ENCODE measurements at places on chromosomes 4 and X.
A peak's percentile ranks its signal among the peaks of the same experiment; 100 is the strongest.

DNA sequence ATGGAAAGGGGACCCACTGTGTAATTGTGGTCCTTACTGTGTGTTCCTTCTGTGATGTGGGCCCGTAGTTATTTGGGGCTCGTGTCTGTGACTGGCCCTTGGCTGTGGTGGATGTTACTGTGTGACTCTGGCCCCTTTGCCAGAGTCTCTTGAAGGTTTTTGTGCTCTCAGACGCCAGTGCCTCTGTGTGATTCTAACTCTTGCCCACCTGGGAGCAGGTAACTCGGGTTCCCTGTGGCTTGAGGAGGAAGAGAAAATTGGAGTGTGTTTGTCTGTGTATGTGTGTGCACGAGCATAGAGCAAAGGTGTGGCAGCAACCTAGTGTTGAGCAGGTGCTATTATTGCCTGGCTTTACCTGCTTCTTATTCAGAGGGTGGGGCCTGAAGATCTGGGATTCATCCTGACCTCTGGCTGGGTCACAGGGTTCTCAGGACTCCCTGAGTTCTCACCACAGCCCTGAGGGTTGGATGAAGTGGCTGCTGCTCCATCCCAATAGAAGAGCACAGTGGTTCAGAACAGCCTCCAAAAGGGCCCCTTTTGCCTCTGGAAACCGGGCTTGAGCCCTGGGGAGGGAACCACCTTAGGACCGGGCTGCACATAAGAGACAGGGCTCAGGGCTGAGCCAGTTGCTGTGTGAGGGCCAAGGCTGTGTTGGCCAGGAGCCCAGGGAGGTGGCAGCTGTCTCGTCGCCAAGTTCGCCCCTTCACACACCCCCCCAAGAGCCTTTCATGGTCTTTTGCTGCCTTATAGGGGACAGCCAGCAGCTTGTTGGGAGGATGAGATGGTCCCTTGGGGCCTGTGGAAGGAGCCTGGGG, 1.3 kb downstream of the RBM10 start:
- peak; percentile 67 for DNase-seq

DNA sequence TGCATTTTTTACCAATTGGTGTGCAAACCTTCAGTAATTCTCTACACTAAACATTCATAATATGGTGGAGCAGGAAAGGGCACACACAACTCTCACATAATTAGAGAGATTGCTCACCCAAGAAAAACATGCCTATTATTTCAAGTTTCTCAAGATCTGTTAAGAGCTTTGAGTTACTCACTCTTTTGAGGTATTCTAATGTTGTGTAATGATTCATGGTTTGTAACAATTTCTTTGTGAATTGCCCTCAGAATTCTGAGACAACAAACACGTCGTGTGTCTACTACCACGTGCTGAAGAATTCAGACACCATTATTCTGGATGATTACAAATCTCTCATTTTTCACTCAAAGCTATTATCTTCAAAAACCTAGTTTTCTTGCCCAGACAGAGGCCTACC, 82.8 kb downstream of the PDGFC start:
- no peak for DNase-seq

DNA sequence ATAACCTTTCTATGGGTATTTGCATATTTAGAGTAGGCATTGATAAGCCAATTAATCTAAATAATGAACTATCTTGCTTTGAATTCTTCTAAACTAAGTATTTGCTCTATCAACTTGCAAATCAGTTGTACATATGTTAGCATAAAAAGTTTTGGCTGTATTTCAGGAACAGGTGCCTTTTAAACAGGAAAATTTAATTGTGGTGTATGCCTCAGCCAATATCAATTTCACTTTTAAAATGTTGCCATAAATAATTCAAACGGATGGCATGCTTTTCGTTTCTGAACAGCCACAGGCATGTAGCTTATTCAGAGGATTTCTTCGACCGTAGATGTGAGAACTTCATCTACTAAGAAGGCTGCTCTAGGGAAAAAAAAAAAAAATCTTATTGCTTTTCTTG, 99.9 kb downstream of the DCLK2 start:
- DNase-seq: no peak

GRCh38 chr4:176005766-176006165, 59.9 kb upstream of the WDR17 start:
- DNase-seq: no peak

DNA sequence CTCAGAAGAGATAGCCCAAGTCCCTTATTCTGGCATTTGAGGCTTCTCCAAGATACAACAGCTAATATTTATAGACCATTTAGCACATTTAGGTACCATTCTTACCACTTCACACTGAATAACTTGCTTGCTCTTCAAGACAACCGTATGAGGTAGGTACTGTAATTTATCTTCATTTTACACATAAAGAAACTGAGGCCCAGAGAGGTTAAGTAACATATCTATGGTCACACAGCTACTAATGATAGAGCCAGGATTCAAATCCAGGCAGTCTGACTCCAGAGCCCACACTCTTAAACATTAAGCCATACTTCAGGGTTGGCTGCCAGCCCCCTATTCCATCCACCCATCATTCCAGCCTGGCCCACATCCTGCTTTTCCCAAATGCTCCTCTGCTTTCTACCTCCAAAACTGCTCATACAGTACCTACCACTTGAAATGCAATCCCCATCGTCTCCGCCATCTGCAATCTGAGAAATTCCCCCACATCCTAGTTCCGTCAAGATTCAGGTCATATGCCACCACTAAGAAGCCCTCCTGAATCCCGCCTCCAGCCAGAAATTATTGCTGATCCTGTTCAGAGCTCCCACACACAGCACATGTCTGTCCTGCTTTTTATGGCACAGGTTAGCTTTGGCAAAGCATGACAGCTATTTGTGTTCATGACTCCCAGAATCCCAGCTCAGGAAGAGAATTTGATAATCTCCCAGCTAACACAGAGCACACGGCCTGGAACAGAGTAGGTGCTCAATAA, 23.5 kb downstream of the IQSEC2 start:
- DNase-seq: no peak

DNA sequence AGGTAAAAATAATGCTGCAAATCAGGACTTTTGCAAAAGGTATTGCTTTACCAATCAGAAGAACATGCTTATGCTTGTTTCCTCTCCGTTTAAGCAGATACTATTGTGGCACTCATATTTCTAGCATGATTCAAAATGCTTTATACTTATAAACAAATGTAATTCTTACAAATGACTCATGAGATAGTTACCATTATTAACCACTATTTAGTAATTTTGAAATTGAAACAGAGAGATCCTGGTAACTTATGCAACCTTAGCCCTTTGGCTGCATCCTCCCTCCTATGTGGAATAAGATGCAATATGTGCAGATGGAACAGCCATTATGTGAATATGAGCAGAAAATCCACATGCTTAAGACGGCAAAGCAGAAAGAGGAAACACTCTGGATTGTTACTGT, 164.7 kb downstream of the PCDH18 start:
- DNase-seq: no peak

- DNase-seq: peak; percentile 35
These were observed 263.8 kb upstream of the RPS6KA3 start for GRCh38 chrX:20530406-20530921.

DNA sequence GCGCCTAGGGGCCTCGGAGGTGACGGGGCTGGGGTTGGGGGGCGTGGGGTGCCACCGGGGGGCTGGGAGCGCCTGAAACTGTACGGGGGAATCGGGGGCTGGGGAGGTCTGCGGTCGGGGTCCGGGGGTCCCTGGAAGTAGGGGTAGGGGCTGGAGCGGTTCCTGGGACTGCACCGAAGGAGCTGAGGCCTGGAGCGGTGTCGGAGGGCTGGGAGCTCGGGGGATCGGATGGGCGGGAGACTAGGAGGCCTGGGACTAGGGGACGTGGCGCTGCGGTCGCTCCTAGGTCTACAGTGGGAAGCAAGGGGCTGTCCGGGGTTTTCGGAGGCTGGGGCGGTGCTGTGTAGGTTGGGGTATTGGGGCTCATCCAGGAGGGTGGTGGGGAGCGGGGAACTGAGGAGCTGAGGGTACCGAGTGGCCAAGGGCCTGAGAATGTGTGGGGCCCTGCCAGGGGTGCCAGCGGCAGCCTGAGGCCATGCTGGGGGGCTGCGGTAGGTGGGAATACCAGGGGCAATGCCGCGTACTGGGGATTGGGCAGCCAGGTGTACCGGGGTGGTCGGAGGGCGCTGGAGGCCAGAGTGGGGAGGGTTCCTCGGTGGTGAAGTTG, 562 bp downstream of the AKAP17A start:
- no peak for DNase-seq

DNA sequence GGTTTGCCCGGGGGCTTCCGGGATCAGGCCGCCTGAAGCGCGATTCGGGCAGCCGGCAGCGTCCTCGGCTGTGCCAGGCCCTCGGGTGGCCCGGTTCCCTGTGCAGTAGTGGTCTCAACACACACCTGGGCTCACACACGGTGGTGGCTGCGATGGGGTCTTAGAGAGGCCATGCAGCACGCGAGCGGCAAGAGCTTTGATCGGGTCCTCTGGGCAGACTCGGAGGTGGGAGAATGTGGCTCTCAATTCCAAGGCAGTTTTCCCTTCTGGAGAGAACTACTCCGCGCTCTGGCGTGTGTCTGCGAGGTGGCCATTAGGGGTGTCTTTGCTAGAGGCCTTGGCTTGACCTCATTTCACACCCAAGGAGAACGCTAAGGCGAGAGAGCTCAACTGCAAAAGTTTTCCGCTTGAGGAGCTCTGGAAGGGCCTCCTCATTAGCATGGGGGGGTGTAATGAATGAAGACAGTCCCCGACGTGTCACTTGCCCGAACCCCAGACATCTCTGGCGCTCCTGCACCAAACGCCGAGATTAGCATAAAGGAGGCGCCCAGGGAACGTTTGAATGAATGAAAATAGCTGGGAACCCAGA, 771 bp upstream of the RBPJ start:
- no peak for DNase-seq

DNA sequence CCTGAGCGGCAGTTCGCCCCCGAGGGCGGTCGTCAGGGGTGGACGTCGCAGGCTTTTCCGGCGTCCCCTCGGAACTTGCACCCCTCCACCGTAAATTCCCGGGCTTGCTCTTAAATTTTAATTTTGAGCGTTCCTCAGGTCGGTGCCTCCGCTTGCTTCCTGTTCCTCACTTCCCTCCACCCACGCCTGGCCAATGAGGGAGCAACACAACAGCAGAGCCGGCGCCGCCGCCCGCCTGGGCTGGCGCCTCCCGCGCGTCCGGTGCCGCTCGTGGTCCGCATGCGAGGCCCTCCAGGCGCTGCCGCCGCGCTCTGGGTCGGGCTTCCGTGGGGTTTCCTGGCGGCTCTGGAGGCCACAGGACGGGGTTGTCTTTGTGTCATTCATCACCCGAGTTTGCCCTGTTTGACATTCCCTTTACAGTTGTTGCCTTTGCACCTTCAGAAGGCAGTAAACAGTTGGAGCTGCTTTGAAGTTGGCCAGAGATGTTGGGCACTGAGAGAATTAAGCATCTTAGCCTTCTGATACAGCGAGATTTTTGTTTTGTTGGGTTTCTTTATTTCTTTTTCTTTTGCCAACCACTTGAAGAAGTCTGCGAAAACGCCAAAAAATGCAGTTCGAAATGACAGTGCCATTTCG, 692 bp downstream of the SPCS3 start:
- DNase-seq: no peak

DNA sequence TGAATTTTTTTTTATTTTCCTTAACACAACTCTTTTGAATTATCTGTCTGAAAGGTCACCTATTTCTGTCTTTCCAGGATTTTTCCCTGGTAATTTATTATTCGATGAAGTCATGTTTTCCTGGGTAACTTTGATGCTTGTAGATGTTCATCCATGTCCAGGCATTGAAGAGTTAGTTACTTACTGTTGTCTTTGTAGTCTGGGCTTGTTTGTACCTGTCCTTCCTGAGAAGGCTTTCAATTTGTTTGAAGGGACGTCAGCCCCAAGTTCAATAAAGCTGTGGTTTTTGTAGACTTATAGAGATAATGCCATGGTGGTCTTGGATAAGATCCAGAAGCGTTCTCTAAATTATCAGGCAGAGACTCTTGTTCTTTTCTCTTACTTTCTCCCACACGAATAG, 252.4 kb upstream of the ARHGAP24 start:
- no peak for DNase-seq

DNA sequence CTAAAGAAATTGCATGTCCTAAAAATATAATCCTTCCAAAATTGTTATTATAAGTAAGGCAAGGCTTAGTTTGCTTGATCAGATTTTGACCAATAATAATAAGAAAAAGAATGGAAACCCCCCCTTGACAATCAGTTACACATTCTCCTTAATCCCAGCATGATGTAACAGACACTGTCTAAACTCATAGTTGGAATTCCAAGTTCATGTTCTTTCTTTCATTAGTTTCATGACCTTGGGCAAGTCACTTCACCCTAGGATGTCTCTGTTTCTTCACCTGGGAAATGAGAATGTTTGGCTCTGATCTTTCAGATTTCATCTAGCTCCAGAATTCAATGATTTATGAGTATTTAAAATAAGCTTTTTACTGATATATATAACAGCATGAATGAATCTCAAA, 64.8 kb downstream of the MAML3 start:
- DNase-seq: no peak

DNA sequence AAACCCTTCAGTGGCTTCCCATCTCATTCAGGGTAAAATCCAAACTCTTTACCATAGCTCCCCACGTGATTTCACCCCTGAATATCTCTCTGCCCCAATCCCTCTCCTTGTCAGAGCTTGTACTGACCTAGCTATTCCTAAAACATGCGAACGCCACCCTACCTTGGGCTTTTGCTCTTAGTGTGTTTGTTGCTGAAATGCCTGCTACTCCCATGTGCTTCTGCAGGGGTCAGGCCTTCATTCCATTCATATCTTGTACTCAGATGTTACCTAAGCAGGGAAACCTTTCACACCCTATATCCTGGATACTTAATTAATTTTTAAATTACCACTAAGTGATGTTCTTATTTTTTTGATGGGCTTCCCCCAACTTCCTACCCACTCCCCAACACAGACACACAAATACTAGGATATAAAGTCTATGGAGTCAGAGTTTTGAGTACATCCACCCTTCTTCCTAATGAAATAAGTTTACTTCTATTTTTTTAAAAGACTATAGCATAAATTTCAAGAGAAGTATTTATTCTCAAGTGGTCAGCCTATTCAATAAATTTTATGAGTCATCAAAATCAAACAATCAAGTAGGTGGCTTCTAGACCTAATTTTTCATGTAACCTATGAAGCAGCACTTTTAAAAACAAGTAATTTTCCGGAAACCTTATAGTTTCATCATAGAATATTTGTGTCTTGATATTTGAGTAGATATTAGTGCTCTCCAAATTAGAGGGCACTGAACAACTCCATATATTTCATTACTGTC, 189.4 kb downstream of the RAPGEF2 start:
- no peak for DNase-seq

- DNase-seq: no peak
These were observed 27.4 kb downstream of the ABLIM2 start for GRCh38 chr4:8131210-8131609.

DNA sequence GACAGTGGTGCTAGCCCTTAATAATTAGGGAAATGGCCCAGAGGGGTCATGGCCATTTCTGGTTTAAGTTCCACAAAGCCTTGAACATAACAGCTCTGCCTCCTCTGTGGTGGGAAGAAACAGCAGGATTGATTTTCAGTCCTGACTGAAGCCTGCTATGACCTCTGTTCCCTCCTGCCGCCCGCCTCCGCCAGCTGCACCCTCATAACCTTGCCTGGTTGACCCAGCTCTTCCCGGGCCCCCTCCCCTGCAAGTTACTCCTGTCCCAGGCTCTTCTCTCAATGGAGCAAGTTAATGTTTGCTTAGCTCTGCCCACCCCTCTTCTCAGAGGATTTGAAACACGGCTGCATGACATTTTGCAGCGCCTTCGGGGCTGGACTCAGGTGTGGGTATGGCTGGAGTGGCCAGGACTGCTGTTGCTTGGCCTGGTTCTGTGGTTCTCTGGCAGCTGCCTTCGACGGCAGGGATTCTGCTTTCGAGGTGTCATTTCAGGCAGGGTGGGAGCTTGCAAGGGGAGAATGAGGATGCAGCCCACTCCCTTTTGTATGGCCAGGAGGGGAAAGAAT, 27.3 kb downstream of the BCORL1 start:
- no peak for DNase-seq

- DNase-seq: no peak
These were observed 41.6 kb downstream of the UNC5C start for GRCh38 chr4:95507147-95507546.

Data from NCI-H524 treated with DMSO at 0.1 percent for 48 hours (cell line).